GM12878 (cell line): ENCODE measurements at places on chromosomes 16 and 17.

GRCh38 chr17:60514053-60514452 lies 12.0 kb downstream of the APPBP2 start:
- no peak overlapping the region for H3K27ac ChIP-seq
- DNase-seq: no peak
- no peak overlapping the region for H3K4me3 ChIP-seq
- H3K4me1 ChIP-seq: no peaks in the 10 kb centered on the region

GRCh38 chr16:30675143-30675542 lies 16.9 kb downstream of the FBRS start:
- no peaks in the 10 kb centered on the region for H3K4me1 ChIP-seq
- H3K4me3 ChIP-seq: no peak overlapping the region
- no peak overlapping the region for H3K27ac ChIP-seq

DNA sequence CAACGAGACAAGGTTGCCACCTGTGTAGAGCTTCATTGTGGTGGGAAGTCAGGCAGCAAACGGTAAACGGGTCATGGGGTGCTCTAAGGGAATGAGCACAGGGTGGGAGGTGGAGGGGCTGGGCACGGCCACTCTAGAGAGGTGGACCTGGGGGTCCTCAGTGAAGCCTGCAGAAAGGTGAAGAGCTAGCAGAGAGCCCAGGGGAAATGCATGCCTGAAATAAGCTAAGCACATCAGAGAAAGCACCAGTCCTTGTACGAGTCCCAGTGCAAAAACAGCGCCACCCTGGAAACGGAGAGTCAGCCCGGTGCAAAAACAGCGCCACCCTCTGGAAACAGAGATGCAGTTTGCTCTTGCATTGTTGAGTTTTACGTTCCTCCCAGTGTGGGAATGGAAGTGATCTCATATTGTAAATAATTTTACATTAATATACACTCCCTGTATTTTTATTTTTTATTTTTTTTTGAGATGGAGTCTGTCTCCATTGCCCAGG lies 65.0 kb downstream of the TBC1D16 start:
- H3K27ac ChIP-seq: no peak overlapping the region
- no peak overlapping the region for H3K4me3 ChIP-seq
- peaks cover 4% of the 10 kb centered on the region for H3K27me3 ChIP-seq
- H3K36me3 ChIP-seq: no peaks in the 10 kb centered on the region
- DNase-seq: no peak
- H3K4me1 ChIP-seq: no peaks in the 10 kb centered on the region

GRCh38 chr17:78683408-78683961 lies 98.6 kb downstream of the CYTH1 start:
- no peak overlapping the region for H3K27ac ChIP-seq
- H3K27me3 ChIP-seq: no peaks in the 10 kb centered on the region
- peaks cover 14% of the 10 kb centered on the region for H3K4me1 ChIP-seq
- no peak overlapping the region for H3K4me3 ChIP-seq
- no peak for DNase-seq

DNA sequence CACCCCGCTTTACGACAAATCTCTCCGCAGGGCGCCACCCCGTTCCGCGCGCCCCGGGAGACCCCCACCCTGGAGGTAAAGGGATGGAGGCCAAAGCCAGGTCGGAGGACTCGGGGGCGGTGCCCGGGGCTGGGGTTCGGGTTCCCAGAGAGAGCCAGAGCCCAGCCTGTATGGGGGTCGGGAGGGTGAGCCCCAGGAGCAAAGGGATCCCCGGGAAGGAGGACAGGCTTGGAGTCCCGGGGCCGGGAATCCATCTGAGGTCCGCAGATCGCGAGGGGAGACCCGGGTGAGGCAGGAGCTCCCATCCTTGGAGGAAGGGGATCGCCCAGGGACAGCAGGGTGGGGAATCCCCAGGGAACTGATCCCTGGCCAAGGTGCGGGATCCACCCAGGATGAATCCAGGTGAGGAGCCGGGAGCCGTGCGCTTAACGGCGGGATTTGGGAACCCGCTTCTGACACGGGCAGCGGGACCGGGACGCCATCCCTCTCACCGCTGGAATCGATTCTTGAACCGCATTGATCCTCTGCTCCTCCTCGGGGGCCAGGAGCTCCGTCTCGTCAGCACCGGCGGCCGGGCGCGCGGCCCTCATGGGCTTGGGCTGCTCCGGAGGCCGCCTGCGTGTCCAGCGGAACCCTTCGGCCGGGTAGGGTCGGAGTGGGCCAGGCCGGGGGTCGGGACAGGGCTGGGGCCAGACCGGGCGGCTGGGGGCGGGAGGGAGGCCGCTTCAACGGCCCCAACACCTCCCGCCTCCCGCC lies at the start of gene MMD:
TSS of gene MMD (minus strand) at position 657 of the 756 bp plus-strand sequence. CDS start at position 517, 140 bp downstream.
- no peaks in the 10 kb centered on the region for H3K27me3 ChIP-seq
- DNase-seq: no peak
- peak within 1 kb of the TSS; percentile 91 for H3K27ac ChIP-seq
- H3K36me3 ChIP-seq: no peaks in the 10 kb centered on the region
- H3K4me1 ChIP-seq: peaks cover 37% of the 10 kb centered on the region

GRCh38 chr16:4460936-4461249 lies 13.5 kb downstream of the NMRAL1 start:
- no peaks in the 10 kb centered on the region for H3K4me1 ChIP-seq
- H3K27ac ChIP-seq: no peak overlapping the region
- peaks cover 18% of the 10 kb centered on the region; the same call in 1 of the 2 replicates for H3K36me3 ChIP-seq
- no peak for DNase-seq
- no peaks in the 10 kb centered on the region for H3K27me3 ChIP-seq
- no peak overlapping the region for H3K4me3 ChIP-seq
